NCI-H524 (cell line): ENCODE measurements at places on chromosomes 5 and 9.

DNA sequence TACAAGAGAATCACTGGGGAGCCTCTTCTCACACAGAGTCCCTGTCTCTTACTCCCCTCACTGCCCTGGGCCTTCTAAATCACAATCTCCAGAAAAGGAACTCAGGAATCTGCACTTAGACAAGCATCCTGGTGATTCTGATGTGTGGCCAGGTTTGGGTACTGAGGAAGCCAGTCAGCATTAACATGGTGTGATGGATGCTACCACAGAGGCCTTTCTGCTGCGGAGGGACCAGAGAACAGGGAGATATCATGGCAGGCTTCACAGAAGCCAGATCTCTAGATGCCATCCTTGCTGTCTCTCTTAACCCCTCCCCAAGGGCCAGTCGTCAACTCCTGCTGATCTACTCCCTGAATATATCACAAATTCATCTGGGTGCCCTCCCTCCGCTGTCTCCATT is 1.6 kb downstream of the ANKS6 start:
- DNase-seq, result no peak

GRCh38 chr5:163612358-163613149 is 107.1 kb downstream of the MAT2B start:
- DNase-seq, result no peak

DNA sequence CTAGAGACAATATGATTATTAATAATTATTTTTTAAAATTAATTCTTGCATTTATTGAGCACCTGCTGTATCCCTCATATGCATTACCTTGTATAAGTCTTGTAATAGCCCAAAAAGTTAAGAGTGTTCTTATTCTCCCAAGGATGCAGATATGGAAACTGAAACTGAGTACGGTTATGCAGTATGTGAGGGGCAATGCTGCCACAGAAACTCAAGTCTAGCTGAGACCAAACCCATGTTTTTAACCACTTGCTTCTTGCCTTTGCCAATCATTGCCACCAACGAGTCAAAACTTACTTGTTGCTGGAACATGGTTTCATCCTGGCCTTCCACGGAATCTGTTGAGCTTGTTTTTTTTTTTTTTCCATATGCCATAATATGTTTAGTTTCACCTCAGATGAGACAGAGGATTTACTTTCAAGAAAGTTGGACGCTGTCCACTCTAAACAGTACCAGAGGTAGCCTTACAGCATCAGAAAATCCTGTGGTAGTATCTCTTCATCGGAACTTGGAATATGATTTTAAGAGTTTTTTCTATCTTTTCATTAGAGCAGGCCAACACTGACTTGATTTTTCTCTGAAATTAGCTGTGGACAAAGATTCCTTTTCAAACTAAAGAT is 27.9 kb downstream of the DOCK8 start:
- no peak for DNase-seq

- no peak for DNase-seq
These were observed 19.6 kb downstream of the FBXO38 start for GRCh38 chr5:148403344-148403743.

DNA sequence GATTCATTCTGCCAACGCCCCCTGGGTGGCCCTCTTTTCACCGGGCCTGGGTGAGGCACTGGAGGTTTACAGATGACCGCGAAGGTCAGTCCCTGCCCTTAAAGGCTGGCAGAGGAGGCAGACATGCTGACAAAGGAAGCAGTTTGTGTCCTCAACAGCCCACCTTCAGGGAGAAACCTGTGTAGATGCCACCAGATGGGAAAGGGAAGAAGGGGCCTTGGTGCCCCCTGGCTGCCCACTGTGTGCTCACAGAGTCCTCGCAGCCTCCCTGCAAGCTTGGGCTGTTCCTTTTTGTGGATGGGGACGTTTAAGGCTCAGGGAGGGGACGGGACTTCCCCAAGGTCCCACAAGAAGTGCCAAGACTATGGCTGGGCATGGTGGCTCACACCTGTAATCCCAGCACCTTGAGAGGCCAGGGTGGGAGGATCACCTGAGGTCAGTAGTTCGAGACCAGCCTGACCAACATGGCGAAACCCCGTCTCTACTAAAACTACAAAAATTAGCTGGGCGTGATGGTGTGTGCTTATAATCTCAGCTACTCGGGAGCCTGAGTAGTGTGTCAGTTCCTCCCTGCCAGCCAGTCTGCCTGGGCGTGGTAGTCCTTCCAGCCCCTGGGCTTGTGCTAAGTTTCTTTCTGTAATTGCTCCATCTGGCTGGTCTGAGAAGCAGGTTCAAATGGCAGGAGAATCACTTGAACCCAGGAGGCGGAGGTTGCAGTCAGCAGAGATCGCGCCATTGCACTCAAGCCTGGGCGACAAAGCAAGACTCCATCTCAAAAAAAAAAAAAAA is 36.2 kb downstream of the NEK6 start:
- DNase-seq, result no peak

DNA sequence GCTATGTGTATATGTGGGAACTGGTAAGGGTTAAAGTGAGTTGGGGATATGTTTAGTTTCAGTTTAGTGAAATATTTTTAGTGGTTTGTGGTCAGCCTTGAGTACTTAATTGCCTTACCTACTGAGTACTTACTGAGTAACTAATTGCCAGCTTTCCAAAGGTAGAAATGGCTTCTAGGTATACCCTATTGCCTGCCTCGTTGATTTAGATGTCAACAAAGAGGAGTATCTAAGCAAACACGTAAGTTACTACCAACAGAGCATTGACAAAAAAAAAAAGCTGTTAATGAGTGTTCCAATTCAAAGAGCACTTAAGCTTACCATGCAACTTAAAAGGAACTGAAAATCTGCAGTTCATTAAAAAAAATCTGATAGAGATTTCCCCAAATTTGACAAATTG is 8.8 kb downstream of the ATP10B start:
- no peak for DNase-seq

DNA sequence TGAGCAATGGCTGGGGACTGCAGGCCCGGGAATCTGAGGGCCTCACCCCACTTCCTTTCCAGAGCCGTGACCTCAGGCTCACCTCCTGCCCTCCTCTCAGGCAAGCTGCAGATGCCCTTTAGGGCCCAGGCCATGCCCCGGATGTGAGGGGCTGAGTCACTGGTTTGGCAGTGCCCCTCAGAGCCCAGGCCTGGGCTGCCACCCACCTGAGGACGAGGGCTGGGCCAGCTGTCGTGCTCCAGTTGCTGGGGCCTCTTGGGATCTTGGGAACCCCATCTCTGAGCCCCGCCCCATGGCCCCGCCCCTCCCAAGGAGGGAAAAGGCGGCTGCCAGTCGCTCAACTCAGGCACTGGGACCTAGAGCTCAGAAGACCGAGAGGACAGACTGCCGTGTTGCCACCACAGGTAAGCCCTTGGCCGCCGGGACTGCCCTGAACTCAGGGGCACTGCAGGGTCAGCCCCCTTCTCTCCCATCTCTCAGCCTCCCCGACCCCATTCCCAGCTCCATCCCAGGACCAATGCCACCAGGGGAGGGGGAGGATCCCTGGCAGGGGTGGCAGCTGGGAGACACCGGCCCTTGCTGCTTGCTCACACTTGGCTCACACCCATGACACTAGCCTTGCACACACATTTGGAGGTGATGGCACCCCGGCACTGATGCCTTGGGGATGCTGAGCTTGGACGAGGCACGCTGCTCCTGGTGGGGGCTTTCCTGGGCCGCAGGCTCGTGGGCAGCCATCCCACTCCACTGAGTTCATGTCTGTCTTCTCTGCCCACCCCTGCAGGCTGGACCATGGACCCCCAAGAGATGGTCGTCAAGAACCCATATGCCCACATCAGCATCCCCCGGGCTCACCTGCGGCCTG is at the start of gene CYSRT1:
CYSRT1 (plus strand) TSS at position 345 of the 865 bp plus-strand sequence; CDS start at position 793, 448 bp downstream.
- no peak for DNase-seq

- DNase-seq, result no peak
These were observed 215.7 kb upstream of the ELL2 start for GRCh38 chr5:96177303-96177869.

GRCh38 chr5:38697013-38697412 is 140.6 kb upstream of the LIFR start:
- no peak for DNase-seq

DNA sequence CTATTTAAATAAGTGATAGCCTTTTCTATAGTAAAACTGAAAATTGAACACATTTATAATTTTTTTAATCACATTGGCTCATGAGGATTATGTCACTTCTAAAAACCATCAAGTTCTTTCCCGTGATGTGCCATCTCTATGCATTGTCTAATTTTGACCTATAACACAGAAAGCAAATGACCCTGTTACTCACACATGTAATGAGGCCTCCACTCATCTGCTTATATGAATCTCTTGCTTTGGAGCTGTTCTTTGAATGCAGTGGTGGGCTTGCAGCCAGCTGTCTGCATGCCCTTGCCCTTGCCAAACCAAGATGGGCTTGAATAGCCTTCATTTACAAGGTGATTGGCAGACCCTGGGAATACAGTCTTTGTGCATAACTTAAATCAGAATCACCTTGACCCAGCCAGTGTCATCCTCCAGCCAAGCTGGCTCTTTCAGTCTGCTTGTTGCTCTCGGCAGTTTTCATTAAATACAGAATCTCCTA is 163.2 kb downstream of the TRIO start:
- no peak for DNase-seq

GRCh38 chr9:136095070-136096058 is at the start of gene NACC2:
TSS of gene NACC2 (minus strand) at chr9:136095289. CDS start at chr9:136050521, 44,768 bp downstream.
- DNase-seq, result no peak
